ENCODE measurements at places on chromosomes 5 and 9.

- DNase-seq: no peak
These were observed 10.8 kb downstream of the DMRTA1 start for GRCh38 chr9:22457448-22457847.

GRCh38 chr9:135908093-135908753 is 877 bp upstream of the CAMSAP1 start:
- DNase-seq: no peak

DNA sequence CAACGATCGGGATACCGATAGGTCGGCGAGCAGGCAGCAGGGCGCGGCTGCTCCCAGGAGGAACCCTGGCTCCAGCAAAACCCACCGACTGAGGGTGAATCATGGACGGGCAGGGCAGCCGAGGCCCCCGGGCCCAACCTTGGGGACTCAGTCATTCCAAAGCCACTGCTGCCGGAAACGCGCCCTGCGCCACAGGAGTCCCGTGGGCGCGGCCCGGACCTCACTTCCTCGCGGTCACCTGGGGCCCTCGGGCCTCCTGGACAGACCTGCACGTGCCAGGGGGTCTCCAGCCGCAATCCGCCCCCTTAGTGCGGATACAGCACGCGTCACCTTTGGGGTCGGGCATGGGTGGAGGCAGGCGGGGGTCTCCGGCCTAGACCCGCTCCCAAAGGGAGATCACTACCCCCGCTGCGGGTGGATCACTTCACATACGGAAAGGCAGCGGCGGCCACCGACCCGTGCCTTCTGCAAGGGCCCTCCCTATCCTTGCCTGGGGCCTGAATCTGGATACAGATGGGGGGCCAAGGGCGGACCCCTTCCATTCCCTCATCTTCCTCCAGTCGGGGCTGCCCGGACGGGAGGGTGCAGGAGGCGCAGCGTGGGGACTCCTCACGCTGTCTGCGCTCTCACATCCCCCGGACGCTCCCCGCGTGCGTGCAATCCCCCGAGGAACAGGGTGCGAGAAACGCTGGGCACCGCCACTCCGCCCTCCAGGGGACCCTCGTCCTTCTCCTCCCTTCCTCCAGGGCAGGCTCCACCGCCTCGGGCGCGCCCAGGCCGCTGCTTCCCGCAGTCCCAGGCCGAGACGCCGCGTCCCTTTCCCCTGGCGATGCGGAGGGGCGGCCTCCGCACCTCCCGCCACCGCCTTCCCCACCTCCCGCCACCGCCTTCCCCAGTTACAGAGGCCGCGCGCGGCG is 586 bp downstream of the TXN start:
- DNase-seq: peak; percentile 30

GRCh38 chr9:69555802-69556201 is 116.4 kb downstream of the APBA1 start:
- no peak for DNase-seq

GRCh38 chr5:149380466-149381121 is 1.5 kb upstream of the IL17B start:
- DNase-seq: no peak

GRCh38 chr9:126055381-126055985 is 271.1 kb upstream of the MVB12B start:
- DNase-seq: no peak

DNA sequence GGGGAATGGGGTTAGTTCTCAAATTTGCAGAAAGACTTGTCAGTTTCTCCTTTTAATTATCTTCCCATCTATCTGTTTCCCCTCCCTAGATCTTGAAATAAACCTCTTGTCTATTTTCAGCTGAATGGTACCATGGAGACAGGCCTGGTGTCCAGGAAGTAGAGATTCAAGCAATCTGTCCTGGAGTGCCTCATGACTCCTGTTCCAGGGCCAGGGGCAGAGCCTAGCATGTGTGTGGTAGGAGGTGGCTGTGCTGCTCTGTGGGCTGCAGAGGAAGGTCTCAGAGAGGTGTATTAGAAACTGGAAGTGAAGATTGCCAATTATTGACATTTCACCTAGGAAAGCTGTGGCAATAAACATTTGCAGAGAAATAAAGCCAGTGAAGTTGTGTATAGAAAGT is 175.8 kb upstream of the ATP10B start:
- no peak for DNase-seq
